ENCODE measurements at places on chromosomes 16 and 17. TPM values are rescaled to one million over a fixed set of nuclear protein-coding genes. Genes with fewer than 3 reads are reported as not detected.

SEC14L5 gene
- total RNA-seq, result not detected

CCL5 gene
- 1.0 TPM for total RNA-seq

CCT6B gene
- total RNA-seq, result 0.80 TPM

RAB37 gene
- 1.1 TPM for total RNA-seq

NSRP1 gene
- total RNA-seq, result 25.9 TPM

MYH1 gene
- not detected for total RNA-seq

C16orf74 gene
- total RNA-seq, result 16.2 TPM

ABCC3 gene
- 123 TPM for total RNA-seq

HOXB13 gene
- total RNA-seq, result 2.1 TPM

CD300LG gene
- total RNA-seq, result not detected

CES1 gene
- total RNA-seq, result 31.7 TPM

CD19 gene
- total RNA-seq, result not detected

CPSF4L gene
- not detected for total RNA-seq

CBX2 gene
- 15.5 TPM for total RNA-seq

KIFC3 gene
- 107 TPM for total RNA-seq

UBN1 gene
- total RNA-seq, result 28.5 TPM

NR1D1 gene
- total RNA-seq, result 10.7 TPM

VKORC1 gene
- 141 TPM for total RNA-seq

GAS2L2 gene
- 0.09 TPM for total RNA-seq

ZFP90 gene
- 5.5 TPM for total RNA-seq

TEX19 gene
- total RNA-seq, result 0.45 TPM

TOX3 gene
- total RNA-seq, result 0.64 TPM

ENKD1 gene
- 7.7 TPM for total RNA-seq

NPIPB6 gene
- total RNA-seq, result 1.9 TPM

GAA gene
- 47.4 TPM for total RNA-seq

HASPIN gene
- 15.5 TPM for total RNA-seq

GLIS2 gene
- 27.0 TPM for total RNA-seq

ASIC2 gene
- 2.2 TPM for total RNA-seq

IL17C gene
- total RNA-seq, result not detected

ACSM2A gene
- not detected for total RNA-seq

SPHK1 gene
- total RNA-seq, result 38.3 TPM

PRAC2 gene
- not detected for total RNA-seq

PYY gene
- not detected for total RNA-seq

NTN3 gene
- total RNA-seq, result not detected

CCL11 gene
- not detected for total RNA-seq

HEATR9 gene
- total RNA-seq, result not detected

RAMP2 gene
- total RNA-seq, result 1.7 TPM

ITGA2B gene
- total RNA-seq, result 1.2 TPM

CLUH gene
- 91.4 TPM for total RNA-seq

FAM171A2 gene
- 3.7 TPM for total RNA-seq

RASD1 gene
- total RNA-seq, result 1.3 TPM

VAT1L gene
- total RNA-seq, result 0.03 TPM

NLRP1 gene
- total RNA-seq, result 3.5 TPM

JMJD6 gene
- 77.9 TPM for total RNA-seq

IL32 gene
- 29.8 TPM for total RNA-seq

QRICH2 gene
- total RNA-seq, result 0.78 TPM

SLC35G3 gene
- not detected for total RNA-seq

TAC4 gene
- not detected for total RNA-seq

KRTAP4-4 gene
- total RNA-seq, result not detected

CRHR1 gene
- 0.20 TPM for total RNA-seq

TNP2 gene
- not detected for total RNA-seq

TEKT5 gene
- total RNA-seq, result not detected

SDK2 gene
- total RNA-seq, result 0.92 TPM

HOXB5 gene
- total RNA-seq, result 2.2 TPM

SP2 gene
- total RNA-seq, result 17.7 TPM

GDPD1 gene
- 1.0 TPM for total RNA-seq

OTOP3 gene
- total RNA-seq, result not detected

KRTAP9-2 gene
- not detected for total RNA-seq

TNFRSF17 gene
- total RNA-seq, result not detected

Data from A549 treated with GW870086 at 1 μM for 4 hours (cell line).